ENCODE measurements at places on chromosomes 6 and 20.

GRCh38 chr6:3650959-3651697 is 100.4 kb downstream of the PXDC1 start:
- DNase-seq = no peak

DNA sequence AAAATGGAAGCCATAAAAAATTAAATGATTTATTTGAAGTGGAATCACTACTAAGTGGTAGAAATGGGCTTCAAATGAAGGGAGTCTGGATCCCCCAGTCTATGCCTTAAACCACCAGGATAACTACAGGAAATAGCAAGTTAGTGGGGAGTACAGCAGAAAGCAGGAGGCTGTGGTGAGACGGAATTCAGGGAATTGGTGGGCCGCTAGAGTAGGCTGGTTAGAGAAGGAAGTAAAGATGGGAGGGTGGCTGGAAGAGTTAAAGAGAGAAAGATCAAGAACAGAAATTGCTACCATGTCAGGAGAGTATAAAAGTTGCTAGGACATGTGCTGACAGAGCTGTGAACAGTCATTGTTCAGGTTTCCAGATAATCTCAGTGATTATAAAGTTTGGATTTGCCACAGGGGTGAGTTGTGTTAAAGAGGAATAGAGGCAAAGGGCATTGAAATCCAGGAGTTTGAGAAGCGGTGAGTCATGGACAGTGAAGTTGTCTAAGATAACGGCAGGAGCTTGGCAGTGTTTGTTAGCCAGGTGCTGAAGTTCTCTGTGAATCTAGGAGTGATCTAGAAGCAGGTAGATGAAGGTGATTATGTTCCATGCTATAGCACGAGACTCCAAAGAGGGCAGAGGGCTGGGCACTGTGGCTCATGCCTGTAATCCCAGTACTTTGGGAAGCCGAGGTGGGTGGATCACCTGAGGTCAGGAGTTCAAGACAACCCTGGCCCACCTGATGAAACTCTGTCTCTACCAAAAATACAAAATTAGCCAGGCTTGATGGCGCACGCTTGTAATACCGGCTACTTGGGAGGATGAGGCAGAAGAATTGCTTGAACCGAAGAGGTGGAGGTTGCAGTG is 13.7 kb upstream of the HINT3 start:
- no peak for DNase-seq

DNA sequence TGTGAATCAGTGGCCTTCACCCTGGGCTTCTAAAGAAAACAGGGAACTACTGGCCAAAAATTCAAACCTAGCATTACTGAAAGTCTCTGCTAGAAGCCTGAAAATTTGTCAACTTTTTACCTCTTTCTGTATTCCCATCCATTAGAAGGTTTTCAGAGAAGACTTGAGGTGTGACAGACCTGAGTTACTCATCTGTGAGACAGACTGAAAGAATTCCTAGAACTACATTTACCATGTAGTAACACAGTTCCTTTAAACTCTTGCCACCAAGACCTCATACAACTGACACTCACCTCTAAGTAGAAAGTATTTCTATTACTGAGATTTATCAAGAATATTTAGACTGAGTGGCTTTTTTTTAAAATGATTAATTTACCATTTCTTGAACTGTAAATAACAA is 4.5 kb downstream of the DPM1 start:
- no peak for DNase-seq

- no peak for DNase-seq
Observed at GRCh38 chr6:28208111-28208659, 16.9 kb upstream of the ZSCAN9 start.

- no peak for DNase-seq
Observed at GRCh38 chr20:52746770-52747169, 225.4 kb upstream of the TSHZ2 start.

GRCh38 chr6:157895585-157895984 is 72.5 kb downstream of the SNX9 start:
- DNase-seq = no peak

GRCh38 chr6:15630202-15630601 is 32.6 kb downstream of the DTNBP1 start:
- no peak for DNase-seq

DNA sequence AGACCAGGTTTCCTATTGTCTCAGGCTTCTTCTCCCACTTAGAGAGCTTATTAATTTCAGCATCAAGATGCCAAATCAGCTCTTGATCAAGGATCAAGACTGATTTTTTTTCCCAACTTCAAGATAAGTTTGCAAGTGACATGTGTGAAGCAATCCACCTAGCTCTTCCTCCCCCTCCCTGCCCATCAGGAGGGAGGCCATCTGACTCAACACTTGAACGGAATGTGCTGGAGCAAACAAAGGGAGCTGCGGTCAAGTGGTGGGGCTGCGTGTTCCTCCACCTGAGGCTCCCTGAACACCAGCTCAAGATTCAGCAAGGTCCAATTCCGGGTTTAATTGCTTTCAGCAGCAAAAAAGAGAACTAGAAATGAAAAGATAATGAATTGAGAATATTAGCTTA is 38.7 kb downstream of the TTI1 start:
- DNase-seq = no peak

GRCh38 chr6:118621799-118622470 is 29.5 kb downstream of the CEP85L start:
- no peak for DNase-seq

GRCh38 chr6:13395272-13396237 is 67.2 kb upstream of the TBC1D7 start:
- DNase-seq = no peak

- no peak for DNase-seq
Observed at GRCh38 chr6:32332433-32332832, 39.3 kb downstream of the TSBP1 start.

Data from stimulated activated CD8-positive, alpha-beta memory T cell treated with anti-CD3 and anti-CD28 coated beads, Interleukin-12 subunit alpha, Interleukin-12 subunit beta, amount 100 ng/mL, for 1 hour (primary cell).